ENCODE measurements at places on chromosomes 7 and 10.
A peak's percentile ranks its signal among the peaks of the same experiment; 100 is the strongest.

DNA sequence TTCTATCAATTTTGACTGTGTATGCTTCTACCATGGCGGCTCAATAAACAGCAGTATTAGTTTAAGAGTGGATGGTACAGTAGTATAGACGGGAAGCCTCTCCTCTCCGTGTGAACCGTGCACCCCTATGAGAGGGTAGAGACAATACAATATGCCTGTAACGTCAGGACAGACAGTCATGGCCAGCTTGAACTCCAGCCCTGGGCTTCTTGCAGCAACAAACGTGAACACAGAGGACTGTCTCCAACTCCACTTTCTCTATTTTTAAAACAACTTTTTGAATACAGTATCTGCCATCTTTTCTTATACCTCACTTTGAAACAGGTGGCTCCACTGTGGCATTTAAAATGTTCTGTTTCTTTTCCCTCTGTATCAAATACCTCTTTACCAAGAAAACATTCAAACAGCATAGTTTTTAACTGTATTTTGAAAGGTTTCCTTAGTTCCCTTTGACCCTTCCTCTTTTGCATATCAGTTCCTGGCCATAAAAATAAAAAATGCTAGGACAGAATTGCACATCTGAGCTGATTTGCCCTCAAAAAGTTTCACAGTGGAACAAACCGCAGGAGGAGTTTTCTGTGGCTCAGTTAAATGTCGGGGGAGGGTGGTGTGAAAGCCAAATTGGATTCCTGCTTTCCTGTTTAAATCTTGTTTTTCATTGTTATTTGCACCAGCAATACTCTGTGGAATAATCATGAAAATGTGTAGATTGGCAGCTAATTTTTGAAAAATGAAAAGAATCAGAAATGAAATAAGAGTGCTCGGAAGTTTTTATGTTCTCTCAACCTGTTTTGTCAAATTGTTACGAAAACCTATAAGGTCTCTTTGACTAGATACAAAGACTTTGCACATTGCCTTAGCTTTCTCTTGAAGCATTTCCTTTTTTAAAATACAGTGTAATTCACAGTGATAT is 8.0 kb downstream of the IKZF1 start:
- no peak for DNase-seq

DNA sequence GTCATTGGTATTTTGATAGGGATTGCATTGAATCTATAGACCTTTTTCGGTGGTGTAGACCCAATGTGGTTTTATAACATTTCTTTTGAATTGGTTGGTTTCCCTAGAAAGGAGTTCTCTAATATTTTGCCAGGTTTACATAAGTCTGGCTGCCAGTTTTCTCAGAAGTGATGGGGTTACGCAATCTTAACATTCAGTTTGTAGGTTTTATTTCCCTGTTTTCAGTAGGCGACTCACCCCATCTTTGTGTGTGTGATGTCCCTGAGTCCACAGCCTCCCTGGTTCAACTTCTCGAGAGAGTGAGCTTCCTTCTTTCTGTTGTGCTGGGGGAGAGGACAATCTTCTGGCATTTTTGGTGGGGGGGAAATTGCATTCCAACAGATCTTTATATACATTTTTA is 9.6 kb upstream of the KIF5B start:
- DNase-seq, result no peak

DNA sequence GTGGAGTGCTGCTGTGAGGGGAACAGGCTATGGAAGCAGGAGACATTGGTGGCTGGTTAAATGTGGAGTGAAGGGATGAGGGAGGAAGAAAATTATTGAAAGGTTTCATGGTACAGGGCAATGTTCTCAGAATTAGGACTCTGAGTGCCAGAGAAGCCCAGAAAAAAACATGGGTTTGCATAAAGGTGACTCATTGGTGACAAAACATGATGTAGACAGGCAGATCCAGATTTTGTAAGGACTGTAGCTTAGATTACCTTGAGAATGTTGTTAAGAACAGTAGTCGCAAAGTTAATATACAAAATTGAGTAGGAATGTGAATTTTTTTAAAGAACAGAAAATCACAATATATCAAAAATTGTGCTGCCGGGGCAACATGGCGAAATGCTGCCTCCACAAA is 134.9 kb upstream of the ZNF438 start:
- DNase-seq, result no peak

- DNase-seq, result peak; percentile 3
Observed at GRCh38 chr10:80945264-80945880, 407.7 kb downstream of the SH2D4B start.

- no peak for DNase-seq
Observed at GRCh38 chr10:28427376-28427775, 105.5 kb upstream of the WAC start.
